ENCODE measurements at places on chromosomes 6 and 20. TPM values are rescaled to one million over a fixed set of nuclear protein-coding genes. Genes with fewer than 3 reads are reported as not detected.

DNA sequence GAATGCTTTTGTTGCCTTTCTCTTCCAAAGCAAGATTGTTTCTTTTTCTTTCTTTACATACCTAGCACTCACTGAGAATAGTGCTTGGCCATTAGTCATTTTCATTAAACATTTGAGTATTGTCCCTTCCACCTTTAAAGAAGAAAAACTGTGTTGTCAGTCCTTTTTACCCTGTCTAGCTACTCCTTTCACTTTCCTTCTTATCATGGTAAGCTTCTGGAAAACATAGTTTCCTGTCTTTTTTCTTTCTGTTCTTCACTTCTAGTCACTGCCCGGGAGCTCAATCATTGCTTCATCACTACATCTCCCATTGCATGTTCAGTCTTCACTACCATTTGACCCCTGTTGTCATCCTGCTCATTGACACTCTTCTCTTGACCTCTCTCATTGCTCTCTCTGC lies 12.1 kb downstream of the VAPB start:
- H3K4me1 ChIP-seq: peaks cover 5% of the 10 kb centered on the region
- H3K4me3 ChIP-seq: no peak overlapping the region
- no peak overlapping the region for H3K27ac ChIP-seq
- peaks cover 3% of the 10 kb centered on the region for H3K36me3 ChIP-seq
- no peak for DNase-seq

The TTK gene
- 62.5 TPM for total RNA-seq

- no peaks in the 10 kb centered on the region for H3K36me3 ChIP-seq
- H3K4me1 ChIP-seq: no peaks in the 10 kb centered on the region
- no peaks in the 10 kb centered on the region for H3K27me3 ChIP-seq
- H3K4me3 ChIP-seq: no peak overlapping the region
- no peak overlapping the region for H3K27ac ChIP-seq
These were observed 180.8 kb upstream of the CHD6 start for GRCh38 chr20:41798930-41799502.

- no peaks in the 10 kb centered on the region for H3K36me3 ChIP-seq
- H3K27ac ChIP-seq: no peak overlapping the region
- no peaks in the 10 kb centered on the region for H3K27me3 ChIP-seq
- H3K4me3 ChIP-seq: no peak overlapping the region
- DNase-seq: peak; percentile 11
These were observed 37.6 kb upstream of the ZBP1 start for GRCh38 chr20:57657535-57658446.

DNA sequence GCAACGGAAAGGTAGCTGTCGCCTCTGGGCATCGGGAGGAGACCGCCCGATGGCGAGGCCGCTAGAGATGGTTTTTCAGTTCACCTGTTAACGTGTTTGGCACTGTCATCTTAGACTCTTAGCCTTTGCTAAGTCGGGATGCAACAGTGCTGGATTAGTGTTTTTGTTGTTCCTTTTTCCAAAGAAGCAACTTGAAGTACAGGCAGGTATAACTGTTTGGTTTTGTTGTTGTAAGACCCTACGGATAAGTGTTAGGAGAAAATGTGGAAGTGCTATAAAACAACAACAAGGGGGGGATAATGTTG lies 723 bp downstream of the MANEA start:
- DNase-seq: no peak
- H3K4me1 ChIP-seq: peaks cover 34% of the 10 kb centered on the region
- no peaks in the 10 kb centered on the region for H3K27me3 ChIP-seq
- no peaks in the 10 kb centered on the region for H3K36me3 ChIP-seq

The NOX3 gene
- not detected for total RNA-seq

DNA sequence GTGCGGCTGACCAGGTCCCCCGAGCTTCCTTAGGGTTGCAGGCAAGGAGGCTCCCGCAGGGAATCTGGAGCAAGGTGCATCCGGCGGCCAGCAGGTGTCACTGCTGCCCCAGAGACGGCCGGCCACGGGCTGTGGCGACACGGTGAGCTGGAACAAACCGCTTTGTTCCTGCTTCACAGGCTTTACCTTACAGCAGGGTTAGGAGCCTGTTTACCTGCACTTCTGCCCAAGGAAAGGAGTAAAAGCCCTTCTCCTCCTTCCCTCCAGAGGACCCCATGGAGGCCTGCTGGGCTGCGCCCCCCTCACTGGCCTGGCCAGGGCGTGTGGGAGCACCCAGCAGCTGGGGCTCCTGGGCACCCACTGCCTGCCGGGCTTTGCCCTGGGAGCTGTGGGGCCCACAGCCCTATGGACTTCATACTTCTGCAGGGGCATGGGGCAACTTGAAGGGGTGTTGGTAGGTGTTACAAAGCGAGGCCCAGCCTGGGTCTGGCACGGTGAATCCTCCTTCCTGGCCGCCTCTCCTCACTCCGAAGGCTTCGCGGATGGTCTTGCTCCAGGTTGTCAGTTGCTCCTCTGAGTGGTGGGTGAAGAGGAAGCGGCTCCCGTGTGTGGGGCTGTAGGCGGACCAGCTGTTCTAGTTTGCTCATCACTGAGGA lies 88.4 kb downstream of the CDC5L start:
- no peak overlapping the region for H3K4me3 ChIP-seq
- DNase-seq: peak; percentile 75

DNA sequence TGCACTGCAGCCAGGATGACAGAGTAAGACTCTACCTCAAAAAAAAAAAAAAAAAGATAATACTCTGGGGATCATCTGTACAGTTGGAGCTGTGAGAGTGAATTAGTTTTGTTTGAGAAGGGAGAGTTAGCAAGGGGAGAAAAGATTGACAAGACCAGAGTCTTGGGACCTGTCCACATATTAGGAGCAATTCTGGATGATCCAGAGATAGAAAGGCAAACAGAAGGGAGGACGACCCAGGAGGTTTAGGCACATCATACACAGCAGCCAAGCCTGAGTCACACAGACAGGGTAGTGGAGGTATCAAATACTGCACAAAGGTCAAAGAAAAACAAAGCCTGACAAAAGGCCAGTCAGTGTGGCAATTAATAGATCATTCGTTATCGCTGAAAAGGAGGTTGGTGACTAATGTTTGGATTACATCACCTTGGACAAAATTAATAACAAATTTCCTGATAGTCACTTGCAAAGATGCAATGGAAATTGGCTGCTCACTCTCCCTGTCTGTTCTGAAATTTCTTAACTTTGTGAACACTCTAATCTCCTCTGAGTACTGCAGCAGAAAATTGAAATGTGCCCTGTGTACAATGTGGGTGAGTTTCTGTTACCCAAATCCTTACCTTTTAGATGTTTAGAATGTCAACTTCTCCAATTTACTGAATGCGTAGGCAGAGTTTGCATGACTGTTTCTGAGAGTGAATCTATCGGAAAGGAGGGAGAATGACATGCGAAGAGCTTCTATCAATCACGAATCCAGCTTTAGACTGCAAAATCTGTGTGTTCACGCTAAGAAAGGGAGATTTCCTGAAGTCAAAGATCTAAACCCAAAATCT lies 105.4 kb downstream of the TSHZ2 start:
- DNase-seq: no peak
- no peak overlapping the region for H3K4me3 ChIP-seq
- no peak overlapping the region for H3K27ac ChIP-seq
- H3K27me3 ChIP-seq: no peaks in the 10 kb centered on the region

All from A673 (cell line).